Adrenal gland (tissue), 19 donors: ENCODE measurements at places on chromosomes 3 and 15. TPM values are rescaled to one million over a fixed set of nuclear protein-coding genes. Genes with fewer than 3 reads are reported as not detected.

Gene LRRIQ4
- 0.14 TPM for total RNA-seq

GRCh38 chr15:33068007-33068481, 126.5 kb downstream of the FMN1 start:
- DNase-seq = peak; percentile 55
- no peaks in the 10 kb centered on the region for H3K27me3 ChIP-seq
- H3K4me1 ChIP-seq = peaks cover 7% of the 10 kb centered on the region

Gene CLSTN2
- total RNA-seq = 3.2 TPM

GRCh38 chr3:66363148-66363547, 137.7 kb downstream of the LRIG1 start:
- no peaks in the 10 kb centered on the region for H3K36me3 ChIP-seq
- no peak overlapping the region for H3K27ac ChIP-seq
- H3K4me1 ChIP-seq = no peaks in the 10 kb centered on the region
- no peak for DNase-seq
- no peak overlapping the region for H3K4me3 ChIP-seq
- H3K27me3 ChIP-seq = no peaks in the 10 kb centered on the region

Gene CYP8B1
- not detected for total RNA-seq

- peak; percentile 43 for DNase-seq
These were observed 84.6 kb downstream of the DGKG start for GRCh38 chr3:186277268-186277909.

DNA sequence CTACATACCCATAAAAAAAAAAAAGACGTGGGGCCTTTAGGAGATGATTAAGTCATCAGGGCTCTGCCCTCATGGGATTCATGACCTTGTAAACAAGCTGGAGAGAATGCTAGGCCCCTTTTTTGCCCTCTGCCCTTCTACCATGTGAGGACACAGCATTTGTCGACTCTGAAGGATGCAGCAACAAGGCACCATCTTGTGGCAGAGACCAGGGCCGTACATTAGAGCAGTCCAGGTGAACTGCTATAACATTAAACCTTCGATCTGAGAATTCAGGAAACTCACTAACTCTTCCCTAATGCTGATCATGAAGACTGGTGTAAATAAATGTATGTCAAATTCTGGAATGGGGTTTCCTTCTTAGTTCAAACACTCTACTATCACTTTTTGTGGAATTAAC, 30.7 kb upstream of the SIAH2 start:
- no peak overlapping the region for H3K4me3 ChIP-seq
- no peaks in the 10 kb centered on the region for H3K36me3 ChIP-seq
- DNase-seq = no peak
- H3K27me3 ChIP-seq = no peaks in the 10 kb centered on the region

Gene NCEH1
- total RNA-seq = 42.1 TPM

Gene CAPN3
- 6.4 TPM for total RNA-seq

DNA sequence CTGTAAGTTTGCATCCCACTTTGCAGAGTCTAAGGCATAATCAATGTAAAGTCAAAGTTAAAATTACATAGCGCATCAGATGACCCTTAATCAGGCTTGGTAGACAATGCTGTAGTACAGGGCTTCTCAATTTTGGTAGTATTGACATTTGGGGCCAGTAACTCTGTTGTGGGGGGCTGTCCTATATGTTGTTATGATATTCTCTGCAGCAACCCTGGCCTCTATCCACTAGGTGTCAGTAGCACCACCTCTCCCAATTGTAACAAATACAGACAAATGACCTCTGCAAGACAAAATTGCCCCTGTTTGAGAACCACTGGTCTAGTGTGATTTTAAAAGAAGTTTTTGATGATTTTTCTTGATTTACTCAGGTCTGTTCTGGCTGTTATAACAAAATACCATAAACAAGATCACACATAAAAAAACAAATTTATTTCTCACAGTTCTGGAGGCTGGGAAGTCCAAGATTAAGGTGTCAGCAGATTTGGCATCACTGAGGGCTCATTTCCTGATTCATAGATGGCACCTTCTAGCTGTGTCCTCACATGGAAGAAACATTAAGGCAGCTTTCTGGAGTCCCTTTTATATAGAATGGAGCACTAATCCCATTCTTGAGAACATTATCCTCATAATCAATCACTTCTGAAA, 37.6 kb upstream of the SLC9A9 start:
- peak; percentile 17 for DNase-seq
- H3K27ac ChIP-seq = no peak overlapping the region
- H3K4me3 ChIP-seq = no peak overlapping the region
- no peaks in the 10 kb centered on the region for H3K4me1 ChIP-seq
- H3K27me3 ChIP-seq = no peaks in the 10 kb centered on the region

- no peak for DNase-seq
- no peak overlapping the region for H3K27ac ChIP-seq
- H3K36me3 ChIP-seq = no peaks in the 10 kb centered on the region
- no peaks in the 10 kb centered on the region for H3K4me1 ChIP-seq
- H3K4me3 ChIP-seq = no peak overlapping the region
These were observed 116.7 kb downstream of the WDR76 start for GRCh38 chr15:43943511-43943910.

GRCh38 chr15:101657968-101658784, 6.0 kb upstream of the TM2D3 start:
- no peak overlapping the region for H3K27ac ChIP-seq
- no peak for DNase-seq

DNA sequence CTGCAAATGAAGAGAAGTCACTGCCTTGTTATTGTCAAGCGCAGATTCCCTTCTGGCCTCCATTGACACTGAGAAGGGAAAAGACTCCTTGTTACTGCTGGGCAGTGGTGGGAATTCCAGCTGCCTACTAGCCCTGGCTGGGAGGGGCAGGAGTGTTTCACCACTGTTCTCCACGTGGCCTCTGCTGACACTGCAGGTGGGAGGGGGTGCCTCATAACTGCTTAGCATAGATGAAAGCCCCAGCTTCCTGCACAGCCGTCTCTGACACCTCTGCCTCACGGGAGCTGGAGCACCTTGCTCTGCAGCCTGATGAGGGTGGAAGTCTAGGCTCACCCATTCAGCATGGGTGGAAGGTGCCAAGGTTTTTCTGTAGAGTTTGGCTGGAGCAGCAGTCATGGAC, 52.1 kb downstream of the TM2D3 start:
- no peak overlapping the region for H3K4me3 ChIP-seq
- no peak overlapping the region for H3K27ac ChIP-seq
- H3K36me3 ChIP-seq = no peaks in the 10 kb centered on the region
- DNase-seq = no peak
- no peaks in the 10 kb centered on the region for H3K4me1 ChIP-seq

GRCh38 chr3:4207672-4208071, 95.5 kb upstream of the SETMAR start:
- H3K36me3 ChIP-seq = no peaks in the 10 kb centered on the region
- no peak for DNase-seq
- no peak overlapping the region for H3K4me3 ChIP-seq
- no peaks in the 10 kb centered on the region for H3K4me1 ChIP-seq
- no peak overlapping the region for H3K27ac ChIP-seq

- H3K4me1 ChIP-seq = no peaks in the 10 kb centered on the region
- no peak overlapping the region for H3K4me3 ChIP-seq
- H3K36me3 ChIP-seq = no peaks in the 10 kb centered on the region
- H3K27ac ChIP-seq = no peak overlapping the region
- H3K27me3 ChIP-seq = no peaks in the 10 kb centered on the region
- DNase-seq = no peak
These were observed 27.6 kb downstream of the FAM3D start for GRCh38 chr3:58639001-58639400.

Gene DUOXA2
- total RNA-seq = not detected

DNA sequence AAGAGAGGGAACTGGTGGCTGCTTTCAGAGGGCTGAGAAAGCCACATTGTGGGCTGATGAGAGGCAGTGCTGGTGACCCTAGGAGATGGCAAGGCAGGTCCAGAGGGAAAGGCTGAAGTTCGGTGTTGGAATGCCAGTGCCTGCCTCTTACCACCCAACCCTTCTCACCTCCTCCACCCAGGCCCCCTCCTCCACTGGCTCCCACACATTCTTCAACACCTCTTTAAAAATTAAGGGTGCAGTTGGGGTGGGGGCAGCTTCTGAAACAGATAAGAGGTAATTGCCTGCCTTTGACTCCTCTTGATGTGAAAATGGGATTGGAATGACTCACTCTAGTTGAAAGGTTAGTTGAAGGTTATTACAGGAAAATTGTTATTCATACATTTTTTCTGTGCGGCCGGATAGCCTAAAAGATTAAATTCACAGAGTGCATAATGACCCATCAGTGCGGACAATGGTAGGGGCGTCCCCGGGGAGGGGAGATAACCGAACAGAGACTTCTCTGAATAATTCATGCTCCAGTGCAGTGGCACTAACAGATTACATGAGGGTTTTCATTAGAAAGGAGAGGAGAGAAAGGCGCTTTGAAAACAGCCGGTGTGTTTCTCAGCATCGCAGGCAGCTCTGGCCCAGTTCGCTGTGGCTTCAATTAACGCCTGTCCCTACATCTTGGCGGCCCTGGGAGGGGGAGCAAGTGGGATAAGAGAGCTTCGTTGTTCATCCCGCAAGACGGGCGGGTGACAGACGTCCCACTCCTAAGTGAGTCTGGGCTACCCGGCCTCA, 212.4 kb downstream of the TLE3 start:
- H3K4me3 ChIP-seq = no peak overlapping the region
- H3K27me3 ChIP-seq = no peaks in the 10 kb centered on the region
- DNase-seq = no peak
- H3K27ac ChIP-seq = no peak overlapping the region
- no peaks in the 10 kb centered on the region for H3K4me1 ChIP-seq

GRCh38 chr3:33067484-33067883, 29.5 kb downstream of the GLB1 start:
- peaks cover 21% of the 10 kb centered on the region for H3K36me3 ChIP-seq
- DNase-seq = no peak
- no peak overlapping the region for H3K27ac ChIP-seq
- no peaks in the 10 kb centered on the region for H3K4me1 ChIP-seq

GRCh38 chr3:185537369-185537970, 14.9 kb downstream of the LIPH start:
- no peak overlapping the region for H3K27ac ChIP-seq
- no peaks in the 10 kb centered on the region for H3K27me3 ChIP-seq
- no peak for DNase-seq
- H3K4me3 ChIP-seq = no peak overlapping the region
- H3K4me1 ChIP-seq = no peaks in the 10 kb centered on the region
- H3K36me3 ChIP-seq = no peaks in the 10 kb centered on the region

DNA sequence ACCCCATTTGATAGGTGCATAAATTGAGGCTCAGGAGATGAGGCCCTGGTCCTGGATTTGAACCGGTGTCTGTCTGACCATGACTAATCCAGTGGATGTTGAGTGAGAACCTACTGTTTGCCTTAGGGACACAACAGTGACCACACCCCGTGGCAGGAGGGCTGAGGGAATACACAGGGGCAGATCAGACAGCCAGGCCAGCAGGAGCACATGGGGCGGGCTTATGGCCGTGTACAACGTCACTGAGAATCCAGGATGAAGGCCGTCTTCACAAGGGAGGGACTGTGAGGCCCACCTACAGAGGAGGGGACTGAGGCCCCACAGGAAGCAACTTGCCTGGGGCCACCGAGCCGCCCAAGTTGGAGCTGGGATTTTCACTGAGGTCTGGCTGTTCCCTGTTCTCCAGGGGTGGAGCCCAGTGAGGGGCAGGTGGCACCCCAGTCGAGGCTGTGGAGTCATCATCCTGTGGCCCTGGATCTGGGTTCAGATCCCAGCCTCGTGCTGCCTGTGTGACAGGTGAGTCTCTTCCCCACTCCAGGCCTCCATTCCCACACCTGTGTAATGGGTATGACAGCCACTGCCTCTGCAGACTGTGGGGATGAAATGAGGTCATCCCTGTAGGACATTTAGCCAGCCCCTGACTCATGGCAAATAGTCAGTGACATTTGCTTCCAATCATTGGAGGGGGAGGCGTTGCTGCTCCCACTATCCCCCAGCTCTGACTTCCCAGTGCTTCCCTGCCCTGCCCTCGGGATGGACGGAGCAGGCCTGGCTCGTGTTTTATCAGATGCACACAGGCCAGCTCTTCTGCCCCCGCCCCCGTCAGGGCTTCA, 6.3 kb upstream of the PLXND1 start:
- no peaks in the 10 kb centered on the region for H3K36me3 ChIP-seq
- peak overlapping the region; percentile 57 for H3K27ac ChIP-seq
- no peaks in the 10 kb centered on the region for H3K27me3 ChIP-seq
- DNase-seq = no peak

Gene GOLGA6L7
- total RNA-seq = not detected

DNA sequence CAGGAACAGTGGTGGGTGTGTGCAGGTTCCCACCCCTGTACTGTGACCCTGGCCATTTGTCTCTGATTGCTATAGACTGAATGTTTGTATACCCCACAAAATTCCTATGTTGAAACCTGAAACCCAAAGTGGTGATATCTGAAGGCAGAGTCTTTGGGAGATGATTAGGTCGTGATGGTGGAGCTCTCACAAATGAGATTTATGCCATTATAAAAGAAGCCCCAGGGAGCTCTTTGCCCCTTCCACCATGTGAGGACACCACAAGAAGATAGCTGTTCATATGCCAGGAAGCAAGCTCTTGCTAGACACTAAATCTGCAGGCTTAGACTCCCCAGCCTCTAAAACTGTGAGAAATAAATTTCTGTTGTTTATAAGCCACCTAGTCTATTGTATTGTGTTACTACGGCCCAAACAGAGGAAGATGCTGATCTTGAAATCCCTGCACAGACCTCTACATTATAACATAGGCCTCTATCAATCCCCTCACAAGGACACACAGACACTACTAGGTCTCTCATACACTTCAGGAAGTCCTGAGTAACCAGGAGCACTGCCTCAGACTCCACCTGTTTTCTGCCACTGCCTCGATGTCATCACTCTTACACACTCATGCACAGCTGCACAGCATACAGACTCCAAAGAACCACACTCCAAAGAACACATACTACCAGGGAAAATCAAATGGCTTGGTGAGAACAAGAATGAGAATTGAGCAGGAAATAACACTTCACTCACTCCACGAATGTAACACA, 14.7 kb downstream of the IGSF11 start:
- H3K36me3 ChIP-seq = no peaks in the 10 kb centered on the region
- no peak for DNase-seq
- H3K27ac ChIP-seq = no peak overlapping the region
- H3K4me3 ChIP-seq = no peak overlapping the region
- peaks cover 7% of the 10 kb centered on the region for H3K4me1 ChIP-seq

DNA sequence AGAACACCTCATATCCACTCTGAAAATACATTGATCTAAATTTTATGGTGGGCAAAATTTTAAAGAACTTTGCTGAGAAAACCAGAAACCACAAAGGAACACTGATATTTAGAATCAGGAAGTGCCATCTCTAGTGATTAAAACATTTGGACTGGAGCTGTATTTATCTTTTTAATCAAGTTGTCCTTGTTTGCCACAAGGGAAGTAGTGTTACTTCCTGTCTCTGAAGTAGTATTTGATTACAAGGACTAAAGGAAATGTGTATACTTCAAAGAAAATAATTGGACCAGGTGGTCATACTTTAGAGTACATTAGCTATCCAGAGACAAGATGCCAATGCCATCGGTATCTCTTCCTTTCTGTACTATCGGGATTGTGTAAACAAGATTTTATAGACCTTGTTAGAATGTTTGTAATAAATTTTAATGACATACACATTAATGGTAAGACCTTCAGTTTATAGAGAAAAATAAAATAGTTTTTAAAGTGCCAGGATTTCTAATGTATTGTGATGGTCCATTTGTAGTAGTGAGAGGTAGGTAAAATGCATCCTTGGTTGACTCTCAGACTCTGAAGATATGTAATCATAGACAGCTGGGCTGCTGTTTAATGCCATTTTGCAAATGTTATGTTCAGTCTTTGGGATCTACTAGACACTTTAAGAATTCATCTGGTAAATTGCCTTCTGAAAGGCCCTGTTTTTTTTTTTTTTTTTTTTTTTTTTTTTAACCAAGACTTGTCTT, 131.9 kb downstream of the B3GALNT1 start:
- no peaks in the 10 kb centered on the region for H3K4me1 ChIP-seq
- no peak overlapping the region for H3K27ac ChIP-seq
- DNase-seq = no peak
- no peak overlapping the region for H3K4me3 ChIP-seq
- H3K36me3 ChIP-seq = no peaks in the 10 kb centered on the region
